Activated CD8-positive, alpha-beta memory T cell treated with anti-CD3 and anti-CD28 coated beads, Interleukin-2, amount 50 U/mL, for 4 hours (primary cell): ENCODE measurements at places on chromosomes 12 and 14.

- DNase-seq: no peak
These were observed 17.5 kb downstream of the CHPT1 start for GRCh38 chr12:101714877-101715444.

DNA sequence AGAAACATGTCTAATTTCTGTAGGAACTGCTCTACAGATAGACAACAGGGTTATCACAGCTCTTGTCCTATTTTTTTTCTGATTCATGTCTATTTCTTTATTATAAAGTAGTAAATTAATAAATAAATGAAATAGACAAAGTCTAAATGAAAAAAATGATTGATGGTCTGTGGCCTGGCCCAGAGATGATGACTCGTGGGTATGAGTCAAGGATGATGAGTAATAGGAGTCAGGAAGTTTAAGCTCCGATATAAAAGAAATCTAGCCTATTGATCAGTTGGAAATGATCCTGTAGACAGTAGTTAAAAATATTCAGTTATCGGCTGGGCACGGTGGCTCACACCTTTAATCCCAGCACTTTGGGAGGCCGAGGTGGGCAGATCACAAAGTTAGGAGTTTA is 90.6 kb upstream of the RTL1 start:
- no peak for DNase-seq

GRCh38 chr14:51211149-51211548 is 28.9 kb upstream of the TMX1 start:
- DNase-seq: no peak

GRCh38 chr12:20189767-20190166 is 178.6 kb upstream of the PDE3A start:
- no peak for DNase-seq

GRCh38 chr12:70543444-70543843 is 93.8 kb downstream of the PTPRB start:
- no peak for DNase-seq

DNA sequence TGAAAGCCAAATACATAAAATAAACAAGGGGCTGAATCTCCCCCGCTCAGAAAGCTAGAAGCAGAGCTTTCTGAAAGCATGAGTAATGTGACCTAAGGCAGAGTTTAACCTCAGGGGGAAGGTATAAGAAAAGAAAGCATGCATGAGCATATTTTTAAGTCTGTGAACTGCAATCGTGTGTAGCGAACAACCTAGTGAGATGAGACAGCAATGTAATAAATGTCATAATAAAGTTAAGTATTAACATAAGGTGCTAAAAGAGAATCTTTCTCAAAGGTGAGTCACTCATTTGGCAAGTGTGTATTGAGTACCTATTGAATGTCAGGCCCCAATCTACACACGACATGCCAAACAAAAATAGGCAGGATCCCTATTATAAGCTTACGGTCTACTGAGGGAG is 14.2 kb upstream of the WDR20 start:
- no peak for DNase-seq

- DNase-seq: no peak
These were observed 15.2 kb upstream of the PLEKHG6 start for GRCh38 chr12:6295094-6295811.

- no peak for DNase-seq
These were observed 99.2 kb downstream of the KSR2 start for GRCh38 chr12:117869551-117869950.

DNA sequence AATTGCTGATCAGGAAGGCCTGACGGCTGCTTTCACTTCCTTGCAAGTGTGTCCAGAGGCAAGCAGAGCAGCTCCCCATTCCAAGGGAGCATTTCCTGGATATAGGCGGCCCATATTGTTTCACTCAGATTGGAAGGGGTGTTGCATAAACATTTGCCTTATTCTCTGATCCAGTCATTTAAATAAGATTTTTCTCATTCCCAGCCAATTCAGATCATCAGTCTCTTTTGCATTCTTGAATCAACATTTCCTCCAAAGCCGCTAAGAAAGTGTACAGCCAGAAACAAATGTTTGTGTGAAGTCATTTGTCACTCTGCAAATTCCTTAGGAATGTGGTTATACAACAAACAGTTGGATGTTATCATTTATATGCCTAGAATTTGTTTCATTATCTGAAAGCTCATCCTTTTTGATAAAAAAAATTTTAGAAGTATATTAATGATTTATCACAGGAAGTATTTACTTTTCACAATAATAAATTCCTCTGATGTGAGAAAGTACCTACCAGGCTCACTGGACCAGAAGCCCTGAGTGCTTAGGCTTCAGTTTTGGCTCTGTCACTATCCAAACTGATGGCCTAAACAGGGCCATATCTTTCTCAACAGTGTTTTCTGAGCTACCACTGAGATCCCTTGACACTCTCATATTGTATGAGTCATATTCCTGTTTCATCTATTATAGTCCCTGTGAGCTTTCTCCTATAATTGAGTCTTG is 379.6 kb downstream of the CCDC91 start:
- no peak for DNase-seq
